A673 (cell line): ENCODE measurements at places on chromosomes 4 and X.

GRCh38 chrX:5957506-5957905, 271.2 kb downstream of the NLGN4X start:
- peak; percentile 63 for DNase-seq

GRCh38 chr4:117596917-117597480, 437.3 kb upstream of the NDST3 start:
- no peak for DNase-seq

- no peak for DNase-seq
Measured at GRCh38 chr4:4820739-4821138, 38.7 kb upstream of the MSX1 start.

GRCh38 chr4:126182336-126182735, 867.6 kb downstream of the FAT4 start:
- DNase-seq, result no peak

- no peak for DNase-seq
Measured at GRCh38 chr4:123877551-123877950, 481.0 kb downstream of the SPRY1 start.

- DNase-seq, result peak; percentile 49
Measured at GRCh38 chr4:116585246-116585645, 500.1 kb downstream of the TRAM1L1 start.

DNA sequence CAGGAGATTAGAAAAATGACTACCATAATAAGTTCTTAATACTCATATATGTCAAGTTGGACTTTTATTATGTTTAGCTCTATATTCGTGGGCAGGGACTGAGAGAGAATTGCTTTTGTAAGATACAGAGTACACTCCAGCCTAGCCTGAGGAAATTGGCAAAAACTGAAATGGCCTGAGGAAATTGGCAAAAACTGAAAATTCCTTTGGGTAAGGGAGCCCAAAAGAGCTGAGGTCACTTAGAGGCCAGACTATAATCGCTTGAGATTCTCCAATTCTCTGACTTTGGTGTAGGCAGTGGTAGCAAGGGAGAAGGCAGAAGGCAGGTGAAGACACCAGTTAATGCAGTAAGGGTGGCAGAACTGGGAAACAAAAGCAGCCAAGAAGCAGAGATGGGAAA, 124.5 kb upstream of the HCCS start:
- DNase-seq, result no peak

DNA sequence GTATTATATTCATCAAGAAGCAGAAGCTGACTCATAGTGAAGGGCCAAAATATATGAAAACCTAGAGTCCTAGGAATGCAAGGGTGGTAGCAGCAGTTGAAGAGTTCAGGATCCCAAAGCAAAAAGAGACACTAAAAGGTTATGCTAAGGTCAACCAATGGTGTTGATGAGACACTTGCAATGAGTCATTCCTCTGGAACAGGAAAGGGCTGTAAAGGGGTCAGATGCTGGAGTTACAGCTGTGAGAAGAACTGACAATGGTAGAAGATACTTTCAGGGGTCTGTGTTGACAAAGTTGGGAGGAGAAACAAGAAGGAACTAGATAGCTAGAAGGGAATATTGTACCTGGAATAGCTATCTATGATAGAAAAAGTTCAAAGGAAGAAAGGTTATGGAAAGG, 47.5 kb downstream of the ZGRF1 start:
- DNase-seq, result no peak

GRCh38 chr4:85126991-85127591, 160.6 kb upstream of the WDFY3 start:
- DNase-seq, result no peak

DNA sequence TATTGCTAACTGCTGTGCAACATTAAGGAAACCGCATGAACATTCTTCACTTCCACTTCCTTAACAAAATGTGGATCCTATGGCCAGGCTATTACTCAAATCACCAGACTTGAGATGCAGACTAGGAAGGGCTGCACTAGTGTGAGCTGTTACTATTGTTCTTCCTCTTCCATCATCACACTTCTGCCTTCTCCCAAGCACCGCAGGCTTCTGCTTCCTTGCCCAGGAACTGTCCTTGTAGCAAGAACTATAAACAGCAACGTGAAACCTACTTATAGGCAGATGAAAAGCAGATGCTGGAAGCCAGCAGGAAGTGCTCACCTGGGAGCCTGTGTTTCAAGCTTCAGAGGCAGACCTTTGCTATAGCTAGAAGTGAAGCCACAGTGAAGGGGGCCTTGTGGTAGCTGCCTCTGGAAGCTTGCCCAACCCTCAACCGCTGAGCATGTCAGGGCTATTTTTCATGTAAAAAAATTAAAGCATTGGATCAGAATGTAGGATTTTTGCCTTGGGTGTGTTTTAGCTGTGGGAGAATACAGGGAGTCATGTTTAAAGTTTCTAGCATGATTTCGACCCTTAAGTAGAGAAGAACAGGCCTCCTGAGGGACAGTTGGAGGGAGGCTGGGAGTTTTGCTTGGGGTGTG, 43.9 kb downstream of the CLNK start:
- no peak for DNase-seq

DNA sequence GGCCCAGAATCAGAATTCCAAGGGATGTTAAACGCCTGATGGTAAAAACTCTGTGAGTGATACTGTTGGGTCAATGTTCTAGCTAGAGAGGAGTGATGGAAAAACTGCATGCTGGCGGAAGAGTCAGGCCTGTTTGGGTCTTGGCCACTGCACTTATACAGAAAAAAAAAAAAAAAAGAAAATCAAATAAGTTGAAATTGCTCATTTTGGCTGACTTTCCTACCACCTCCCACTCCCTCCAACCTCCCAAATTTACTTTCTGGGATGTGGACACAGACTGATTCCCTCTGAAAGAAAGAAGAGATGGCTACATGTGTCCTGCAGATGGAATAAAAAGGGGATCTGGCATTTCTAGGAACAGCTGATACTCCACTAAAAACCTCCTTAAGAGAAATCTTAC, 234.1 kb upstream of the GIMD1 start:
- DNase-seq, result no peak

- no peak for DNase-seq
Measured at GRCh38 chrX:53257166-53257565, 24.2 kb downstream of the IQSEC2 start.

DNA sequence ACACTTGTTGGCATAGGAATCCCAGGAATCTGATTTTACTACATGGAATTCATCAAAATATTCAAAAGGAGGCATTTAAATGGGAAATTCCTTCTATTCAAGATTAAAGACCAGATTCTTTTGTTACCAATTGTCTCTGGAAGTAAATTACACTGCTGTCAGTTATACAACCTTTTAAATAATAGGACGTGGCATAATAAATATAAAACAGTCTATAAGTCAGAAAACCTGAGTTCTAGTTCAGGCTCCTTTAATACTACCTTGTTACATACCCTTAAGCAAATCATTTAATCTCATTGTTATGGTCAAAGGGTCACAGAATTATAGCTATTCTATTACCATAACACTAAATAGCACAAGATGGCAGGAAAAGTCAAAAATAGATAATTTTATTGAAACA, 18.8 kb downstream of the COL4A6 start:
- no peak for DNase-seq

GRCh38 chrX:10190367-10190766, 33.6 kb downstream of the CLCN4 start:
- DNase-seq, result peak; percentile 77

GRCh38 chrX:118383120-118383519, 37.2 kb downstream of the WDR44 start:
- no peak for DNase-seq
